Kidney (tissue), 22 donors: ENCODE measurements at places on chromosomes 5 and 9. TPM values are rescaled to one million over a fixed set of nuclear protein-coding genes. Genes with fewer than 3 reads are reported as not detected.
A peak's percentile ranks its signal among the peaks of the same experiment; 100 is the strongest.

- H3K27ac ChIP-seq, result no peak overlapping the region
- H3K27me3 ChIP-seq, result peaks cover 2% of the 10 kb centered on the region
- no peak for DNase-seq
- no peak overlapping the region for H3K4me3 ChIP-seq
- peaks cover 2% of the 10 kb centered on the region for H3K36me3 ChIP-seq
Measured at GRCh38 chr9:132407196-132407595, 556 bp upstream of the TTF1 start.

DNA sequence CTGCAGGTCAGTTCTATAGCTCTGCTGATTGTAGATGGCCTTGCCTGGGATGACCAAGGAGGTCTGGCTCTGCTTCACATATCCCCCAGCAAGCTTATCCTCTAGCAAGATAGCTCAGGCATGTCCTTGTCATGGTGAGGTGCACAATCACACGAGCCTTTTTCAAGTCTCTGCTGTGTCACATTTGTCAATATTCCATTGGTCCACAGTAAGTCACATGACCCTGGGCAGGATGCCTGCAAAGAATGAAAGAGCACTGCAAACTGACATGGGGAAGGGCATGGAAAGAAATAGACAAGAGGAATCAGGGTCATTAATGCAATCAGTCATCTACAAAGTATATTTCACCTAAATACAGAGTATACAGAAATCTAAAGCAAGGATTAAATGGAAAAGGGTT lies 142.0 kb downstream of the RORB start:
- H3K27me3 ChIP-seq, result no peaks in the 10 kb centered on the region
- no peak for DNase-seq
- no peak overlapping the region for H3K4me3 ChIP-seq
- no peaks in the 10 kb centered on the region for H3K4me1 ChIP-seq
- no peaks in the 10 kb centered on the region for H3K36me3 ChIP-seq

DNA sequence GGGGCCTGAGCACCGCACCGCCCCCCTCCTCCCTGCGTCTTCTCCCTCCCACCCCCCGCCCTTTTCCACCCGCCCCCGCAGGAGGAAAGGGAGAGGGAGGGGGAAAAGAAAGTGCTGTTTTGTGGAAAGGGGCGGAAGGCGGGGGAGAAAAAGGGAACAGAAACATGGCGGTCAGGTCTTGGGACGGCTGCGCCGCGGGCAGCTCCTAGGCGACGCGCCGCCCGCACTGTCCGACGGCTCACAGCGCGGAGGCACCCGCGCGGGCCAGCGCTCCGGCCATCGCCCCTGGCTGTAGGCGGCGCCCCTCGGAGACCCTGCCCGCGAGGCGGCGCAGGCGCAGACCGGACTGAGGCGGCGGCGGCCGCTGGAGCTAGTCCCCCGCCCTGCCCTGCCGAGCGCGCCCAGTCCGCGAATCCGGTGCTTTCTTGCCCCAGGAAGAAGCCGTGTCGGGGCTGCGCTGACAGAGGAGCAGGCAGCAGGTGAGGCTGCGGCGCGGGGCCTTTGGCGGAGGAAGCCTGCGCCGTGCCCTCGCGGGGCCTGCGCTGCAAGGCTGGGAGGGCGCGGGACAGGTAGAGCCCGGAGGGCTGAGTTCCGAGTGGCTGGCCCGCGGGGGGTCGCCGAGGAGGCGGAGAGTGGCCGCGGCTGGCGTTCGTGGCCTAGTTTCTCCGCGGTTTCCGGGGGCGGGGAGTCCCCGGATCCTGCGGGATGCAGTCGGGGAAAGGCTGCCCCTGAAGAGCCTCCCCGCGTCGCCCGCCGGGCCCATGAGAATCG lies at the start of gene DENND4C:
DENND4C (plus strand) TSS at position 339 of the 771 bp plus-strand sequence. CDS start 45,482 bp downstream, outside the sequence.
- no peaks in the 10 kb centered on the region for H3K36me3 ChIP-seq
- H3K27me3 ChIP-seq, result no peaks in the 10 kb centered on the region
- peak; percentile 94 for DNase-seq
- peak within 1 kb of the TSS; percentile 84 for H3K4me3 ChIP-seq
- peak within 1 kb of the TSS; percentile 97 for H3K27ac ChIP-seq

GRCh38 chr5:37043693-37044092 lies 167.1 kb downstream of the NIPBL start:
- H3K4me1 ChIP-seq, result no peaks in the 10 kb centered on the region
- H3K4me3 ChIP-seq, result no peak overlapping the region
- no peaks in the 10 kb centered on the region for H3K27me3 ChIP-seq
- peaks cover 7% of the 10 kb centered on the region for H3K36me3 ChIP-seq
- H3K27ac ChIP-seq, result no peak overlapping the region

- H3K4me1 ChIP-seq, result no peaks in the 10 kb centered on the region
- H3K27me3 ChIP-seq, result no peaks in the 10 kb centered on the region
- H3K4me3 ChIP-seq, result no peak overlapping the region
- no peak overlapping the region for H3K27ac ChIP-seq
Measured at GRCh38 chr9:82531795-82532194, 531.1 kb downstream of the RASEF start.

DNA sequence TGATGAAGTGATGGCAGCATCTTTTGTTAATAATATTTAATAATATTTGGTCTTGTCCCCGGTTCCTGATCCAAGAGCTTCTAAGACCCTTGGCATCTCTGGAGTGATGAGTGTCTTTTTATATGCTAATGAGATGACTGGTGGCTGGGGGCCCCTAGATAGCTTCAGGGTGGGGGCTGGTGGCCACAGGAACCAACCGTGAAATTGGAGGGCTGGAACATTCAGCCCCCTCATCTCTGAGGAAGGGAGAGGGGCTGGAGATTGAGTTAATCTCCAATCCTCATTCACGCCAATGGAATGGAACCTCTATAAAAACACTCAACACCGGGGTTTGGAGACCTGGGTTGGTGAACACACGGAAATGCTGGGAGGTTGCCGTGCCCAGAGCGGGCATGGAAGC lies 78.2 kb upstream of the RAPGEF1 start:
- no peaks in the 10 kb centered on the region for H3K36me3 ChIP-seq
- H3K4me3 ChIP-seq, result no peak overlapping the region
- no peak for DNase-seq
- H3K27me3 ChIP-seq, result peaks cover 2% of the 10 kb centered on the region

Gene SAXO1
- total RNA-seq, result 0.35 TPM
